Tongue (tissue), 3 donors: ENCODE measurements at places on chromosomes 5 and 9. TPM values are rescaled to one million over a fixed set of nuclear protein-coding genes. Genes with fewer than 3 reads are reported as not detected.

FREM1 gene
- total RNA-seq, result 18.2 TPM

BTNL9 gene
- 5.8 TPM for total RNA-seq

ST6GALNAC4 gene
- 39.8 TPM for total RNA-seq

TBC1D13 gene
- 22.9 TPM for total RNA-seq

PAPPA gene
- total RNA-seq, result 3.0 TPM

DNA sequence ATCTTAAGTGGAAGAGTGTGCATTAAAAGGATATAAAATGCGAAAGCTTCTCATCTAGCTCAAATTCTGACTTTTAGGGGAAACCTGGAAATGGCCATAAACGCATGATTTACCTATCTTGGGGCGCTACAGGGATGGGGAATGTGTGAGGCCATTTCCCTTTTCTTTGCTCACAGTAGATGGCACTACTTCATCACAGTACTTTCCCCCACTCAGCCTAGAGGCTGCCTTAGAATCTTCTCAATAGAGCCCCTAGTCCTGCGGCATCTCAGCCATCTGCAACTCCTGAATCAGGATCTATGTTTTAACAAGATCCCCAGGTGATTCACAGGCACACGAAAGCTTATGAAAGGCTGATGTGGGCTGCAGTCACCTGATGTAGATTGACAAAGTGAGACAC lies 110.8 kb downstream of the LHFPL2 start:
- DNase-seq, result peak; percentile 83

- DNase-seq, result no peak
Measured at GRCh38 chr5:61277781-61278180, 54.3 kb upstream of the ZSWIM6 start.

GRCh38 chr9:31573561-31573960 lies 810.9 kb upstream of the ACO1 start:
- DNase-seq, result no peak

DNA sequence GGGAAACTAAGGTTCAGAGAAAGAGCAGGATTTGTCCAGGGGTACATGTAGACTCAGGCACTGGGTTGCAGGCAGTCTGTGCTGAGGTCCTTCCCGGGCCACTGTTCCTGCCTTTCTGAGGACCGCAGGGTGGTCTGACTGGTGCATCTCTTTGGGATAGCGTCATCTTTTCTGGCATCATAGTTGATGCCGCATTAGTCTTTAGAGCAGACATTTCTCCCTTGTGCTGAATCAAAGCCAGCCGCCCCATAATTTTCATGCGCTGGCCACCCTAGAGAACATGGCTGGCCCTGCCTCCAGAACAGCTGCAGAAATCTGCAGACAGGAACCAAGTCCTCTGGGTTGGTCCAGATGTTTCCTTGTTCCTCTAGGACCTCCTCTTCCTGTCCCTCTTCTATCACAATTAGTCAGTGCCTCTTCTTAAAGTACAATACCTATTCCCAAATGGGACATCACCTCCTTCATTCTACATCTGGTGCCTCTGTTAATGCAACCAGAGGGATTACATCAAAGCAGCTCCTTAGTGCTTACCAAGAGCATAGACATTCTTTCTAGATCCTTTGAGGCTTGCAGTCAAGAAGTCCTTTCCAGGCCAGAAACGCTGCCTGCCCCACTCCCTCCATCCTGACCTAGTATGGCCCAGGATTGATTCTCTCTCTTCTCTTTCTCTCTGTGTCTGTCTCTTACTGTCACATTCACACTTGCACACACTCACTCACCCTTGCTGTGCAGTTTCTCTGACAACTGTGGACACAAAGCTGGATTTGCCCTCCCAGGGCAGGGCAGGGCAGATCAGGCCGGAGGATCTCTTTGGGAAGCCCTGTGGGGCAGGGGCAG lies 42.0 kb upstream of the ORM1 start:
- DNase-seq, result peak; percentile 94

- DNase-seq, result no peak
Measured at GRCh38 chr5:119926301-119926700, 296.9 kb downstream of the FAM170A start.

GRCh38 chr5:88826646-88827585 lies 56.1 kb downstream of the MEF2C start:
- DNase-seq, result peak; percentile 55

DNA sequence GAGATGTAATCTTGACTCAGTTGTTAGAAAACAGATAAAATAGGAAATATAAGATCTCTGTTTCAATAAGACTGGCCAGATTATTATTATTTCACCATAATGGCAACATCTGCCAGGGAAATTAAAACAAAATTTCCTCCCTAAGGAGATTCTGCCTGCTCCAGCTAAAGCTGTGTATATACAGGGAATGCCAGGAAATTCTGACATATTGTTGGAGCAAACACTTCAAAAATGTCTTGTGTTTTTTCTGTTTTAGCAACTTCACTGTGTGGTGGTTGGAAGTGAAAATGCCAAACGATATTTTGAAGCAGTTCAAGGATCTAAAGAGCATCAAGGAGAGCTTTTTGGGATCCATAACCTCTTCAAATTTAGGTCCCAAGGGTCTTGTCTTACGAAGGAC lies 90.8 kb downstream of the ERCC6L2 start:
- peak; percentile 67 for DNase-seq

DNA sequence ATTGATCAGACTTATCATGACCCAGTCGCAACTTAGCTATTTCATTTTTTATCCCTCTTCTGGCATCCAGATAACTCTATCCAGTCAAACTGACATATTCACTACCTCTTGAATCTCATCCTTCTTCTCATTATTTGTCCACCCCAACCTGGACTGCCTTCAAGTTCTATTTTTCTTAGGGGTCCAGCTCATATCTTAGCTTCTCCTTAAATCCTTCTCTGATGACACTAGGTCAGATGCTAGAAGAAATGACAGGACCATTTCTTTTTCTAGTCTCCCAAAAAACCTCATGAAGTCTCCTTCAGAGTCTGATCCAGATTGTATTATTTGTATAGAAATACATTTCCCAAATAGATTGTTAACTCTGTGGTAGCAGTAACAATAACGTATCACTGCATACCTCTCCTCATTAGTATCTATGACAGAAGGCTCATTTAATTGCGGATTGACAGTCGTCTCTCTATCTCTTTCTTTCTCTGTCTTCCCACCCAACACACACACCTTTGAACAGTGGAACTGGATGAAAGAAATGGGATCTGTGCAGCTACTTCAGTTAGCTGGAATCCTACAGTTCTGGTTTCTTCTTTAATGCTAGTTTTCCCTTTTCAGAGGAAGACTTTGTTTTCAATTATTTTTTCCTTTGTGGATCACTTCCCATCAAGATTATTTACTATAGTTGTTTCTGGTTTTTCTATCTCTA lies 33.5 kb downstream of the ALDH1A1 start:
- no peak for DNase-seq

GRCh38 chr9:112170235-112170634 lies 4.9 kb downstream of the SUSD1 start:
- no peak for DNase-seq

DNA sequence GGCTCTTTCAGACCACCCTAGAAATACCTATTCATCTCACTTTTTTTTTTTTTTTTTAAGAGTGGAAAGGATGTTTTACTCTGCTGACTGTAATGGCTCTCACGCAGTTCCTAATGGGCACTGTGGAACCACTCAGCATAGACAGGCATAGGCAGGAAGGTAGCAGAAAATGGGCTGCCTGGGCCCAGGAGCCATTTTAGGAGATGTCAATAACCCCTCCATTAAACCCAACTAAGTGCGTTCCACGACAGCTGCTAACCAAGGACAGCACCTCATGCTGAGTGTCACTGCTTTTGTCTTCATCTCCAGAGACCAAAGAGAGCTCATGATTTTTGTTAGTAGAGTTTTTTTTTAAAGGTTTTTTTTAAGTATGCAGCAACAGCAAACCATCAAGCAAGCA lies 15.3 kb downstream of the MAP1B start:
- no peak for DNase-seq
